ENCODE measurements at places on chromosomes 5 and 9. TPM values are rescaled to one million over a fixed set of nuclear protein-coding genes. Genes with fewer than 3 reads are reported as not detected.

TMEM215 gene
- polyA plus RNA-seq, result not detected

C5orf58 gene
- not detected for polyA plus RNA-seq

ZNF474 gene
- 0.05 TPM for polyA plus RNA-seq

TMEM8B gene
- 2.0 TPM for polyA plus RNA-seq

HSDL2 gene
- 27.6 TPM for polyA plus RNA-seq

FANCC gene
- polyA plus RNA-seq, result 4.8 TPM

MZB1 gene
- polyA plus RNA-seq, result 0.13 TPM

AFAP1L1 gene
- polyA plus RNA-seq, result 4.6 TPM

STK32A gene
- polyA plus RNA-seq, result not detected

OR2Y1 gene
- not detected for polyA plus RNA-seq

- H3K36me3 ChIP-seq, result no peaks in the 10 kb centered on the region
- no peak overlapping the region for H3K27ac ChIP-seq
- no peak for DNase-seq
- peaks cover 86% of the 10 kb centered on the region for H3K27me3 ChIP-seq
Observed at GRCh38 chr5:1006656-1007071, 1.9 kb upstream of the NKD2 start.

DNA sequence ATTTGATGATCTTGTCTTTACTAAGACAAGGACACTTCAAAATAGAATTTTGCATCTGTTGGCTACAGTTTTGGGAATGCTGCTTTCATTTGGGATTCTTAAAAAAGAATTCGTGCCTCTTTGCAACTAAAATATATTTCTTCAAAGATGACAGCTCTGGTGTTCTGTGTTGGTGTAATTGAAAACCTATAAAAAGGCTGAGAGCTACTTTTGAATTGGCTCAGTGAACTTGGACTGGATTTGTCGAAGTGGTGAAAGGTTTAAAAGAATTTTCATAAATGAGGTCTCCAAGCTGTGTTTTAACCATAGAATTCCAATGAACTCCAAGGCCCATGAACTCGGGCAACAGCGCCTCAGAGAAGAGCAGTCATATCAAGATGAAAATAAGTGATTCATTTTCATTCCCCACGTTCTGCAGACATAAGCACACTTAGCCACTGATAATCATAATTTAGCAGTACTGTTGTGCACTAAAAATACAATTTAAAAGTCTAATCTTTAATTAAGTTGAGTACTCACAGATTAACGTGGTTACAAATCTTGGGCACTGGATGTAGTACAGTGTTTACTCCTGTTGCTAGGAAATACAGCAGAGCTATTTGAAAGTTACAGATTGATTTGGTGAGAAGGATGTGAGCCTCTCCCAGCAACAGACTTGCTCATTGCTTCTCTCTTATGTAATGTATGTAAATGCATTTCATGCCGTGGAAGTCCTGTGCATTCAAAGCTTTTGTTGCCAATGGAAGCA is 10.9 kb downstream of the SNCAIP start:
- H3K27me3 ChIP-seq, result no peaks in the 10 kb centered on the region
- no peak for DNase-seq
- no peaks in the 10 kb centered on the region for H3K36me3 ChIP-seq
- no peaks in the 10 kb centered on the region for H3K4me1 ChIP-seq

GRCh38 chr9:128703616-128704355 is 1.5 kb downstream of the PKN3 start:
- no peaks in the 10 kb centered on the region for H3K36me3 ChIP-seq
- no peak overlapping the region for H3K27ac ChIP-seq
- H3K4me1 ChIP-seq, result no peaks in the 10 kb centered on the region
- DNase-seq, result no peak
- no peak overlapping the region for H3K4me3 ChIP-seq
- H3K27me3 ChIP-seq, result no peaks in the 10 kb centered on the region

DNA sequence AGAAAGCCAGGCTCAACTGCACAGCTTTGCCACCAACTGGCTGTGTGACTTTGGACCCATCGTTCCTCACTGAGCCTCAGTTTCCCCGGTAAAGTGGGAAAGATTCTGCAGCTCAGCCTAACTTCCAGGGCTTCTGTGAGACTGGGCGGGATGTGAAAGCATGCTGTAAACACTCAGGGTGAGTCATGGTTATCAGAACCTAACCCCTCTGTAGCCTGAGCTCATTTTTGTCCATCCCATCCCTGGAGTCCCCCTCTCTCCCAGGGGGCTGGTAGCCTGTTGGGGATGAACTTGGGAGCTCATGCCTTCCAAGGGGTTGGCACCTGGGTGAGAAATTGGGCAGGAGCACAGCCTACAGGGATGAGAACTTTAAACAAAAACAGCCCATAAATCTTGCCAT is 2.3 kb downstream of the CCDC69 start:
- no peak overlapping the region for H3K27ac ChIP-seq
- peaks cover 4% of the 10 kb centered on the region for H3K4me1 ChIP-seq
- H3K36me3 ChIP-seq, result no peaks in the 10 kb centered on the region

GRCh38 chr5:103706939-103707682 is 144.5 kb upstream of the NUDT12 start:
- H3K27me3 ChIP-seq, result no peaks in the 10 kb centered on the region
- DNase-seq, result no peak
- H3K4me3 ChIP-seq, result no peak overlapping the region
- peaks cover 9% of the 10 kb centered on the region for H3K4me1 ChIP-seq
- no peak overlapping the region for H3K27ac ChIP-seq

- DNase-seq, result no peak
- H3K36me3 ChIP-seq, result no peaks in the 10 kb centered on the region
- H3K27me3 ChIP-seq, result no peaks in the 10 kb centered on the region
- H3K27ac ChIP-seq, result no peak overlapping the region
Observed at GRCh38 chr5:179467441-179467840, 82.9 kb upstream of the RUFY1 start.

GRCh38 chr5:152221721-152222629 is 183.1 kb downstream of the NMUR2 start:
- H3K36me3 ChIP-seq, result no peaks in the 10 kb centered on the region
- no peak overlapping the region for H3K4me3 ChIP-seq
- no peaks in the 10 kb centered on the region for H3K4me1 ChIP-seq
- no peak for DNase-seq
- no peak overlapping the region for H3K27ac ChIP-seq

- no peaks in the 10 kb centered on the region for H3K27me3 ChIP-seq
- DNase-seq, result no peak
- H3K27ac ChIP-seq, result no peak overlapping the region
Observed at GRCh38 chr9:3962496-3962895, 337.4 kb downstream of the GLIS3 start.

DNA sequence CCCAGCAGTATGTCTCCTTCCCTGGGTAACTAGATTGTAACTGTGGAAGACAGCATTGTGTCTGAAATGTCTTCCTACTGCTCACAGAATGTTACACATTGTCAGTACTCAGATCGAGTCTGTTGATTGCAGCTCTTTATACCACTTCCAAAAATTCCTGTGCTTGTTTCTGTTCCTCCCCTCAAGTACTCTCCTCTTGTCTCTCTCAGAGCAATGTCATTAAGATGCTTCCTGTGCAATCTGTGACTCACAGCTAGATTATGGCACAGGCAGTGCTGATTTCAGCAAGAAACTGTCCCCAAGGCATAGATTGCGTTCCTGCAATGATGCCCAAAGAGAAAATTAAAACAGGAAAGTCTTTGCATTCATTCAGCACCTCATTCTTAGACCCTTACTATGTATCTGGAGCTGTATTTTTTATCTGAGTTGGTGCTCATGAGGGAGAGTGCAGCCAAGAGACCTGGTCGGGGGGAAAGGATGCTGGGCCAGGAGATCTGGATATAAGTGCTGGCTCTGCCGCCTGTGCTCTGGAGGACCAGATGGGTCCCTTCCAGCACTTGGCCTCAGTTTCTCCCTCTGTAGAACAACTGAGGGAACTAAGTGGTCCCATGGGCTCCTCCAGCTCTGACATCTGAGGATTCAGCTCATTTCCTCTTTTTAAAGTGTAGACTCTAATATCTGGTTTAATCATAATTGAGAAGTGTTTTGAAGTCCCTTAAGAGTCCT is 40.8 kb upstream of the GNPDA1 start:
- peaks cover 26% of the 10 kb centered on the region for H3K4me1 ChIP-seq
- no peak overlapping the region for H3K4me3 ChIP-seq
- no peaks in the 10 kb centered on the region for H3K36me3 ChIP-seq
- H3K27me3 ChIP-seq, result no peaks in the 10 kb centered on the region
- DNase-seq, result no peak

GRCh38 chr9:14640294-14640693 is 52.9 kb downstream of the ZDHHC21 start:
- no peaks in the 10 kb centered on the region for H3K36me3 ChIP-seq
- H3K27ac ChIP-seq, result no peak overlapping the region
- H3K4me1 ChIP-seq, result no peaks in the 10 kb centered on the region
- H3K27me3 ChIP-seq, result no peaks in the 10 kb centered on the region

GRCh38 chr5:171617817-171618591 is 167.6 kb upstream of the SMIM23 start:
- no peak overlapping the region for H3K27ac ChIP-seq
- no peaks in the 10 kb centered on the region for H3K36me3 ChIP-seq

DNA sequence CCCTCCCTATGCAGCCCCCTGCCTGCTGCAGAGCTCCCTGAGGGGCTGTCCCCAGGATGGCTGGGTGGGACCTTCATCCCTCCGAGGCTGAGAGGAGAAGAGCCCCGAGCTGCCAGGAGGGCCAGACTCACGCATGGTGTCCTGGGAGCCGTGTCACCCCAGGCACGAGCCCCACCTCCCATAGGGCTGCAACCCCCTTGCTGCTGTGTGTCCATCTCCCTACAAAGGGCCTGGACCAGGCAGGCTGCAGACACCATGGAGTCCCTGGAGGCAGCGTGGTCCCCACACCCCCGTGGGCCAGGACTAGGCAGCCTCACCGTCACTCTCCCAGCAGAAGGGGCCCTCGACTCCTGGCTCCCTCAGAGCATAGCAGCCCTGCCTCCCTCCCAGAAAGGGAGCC is 11.2 kb upstream of the SEC16A start:
- H3K27me3 ChIP-seq, result no peaks in the 10 kb centered on the region
- H3K4me3 ChIP-seq, result no peak overlapping the region
- peaks cover 27% of the 10 kb centered on the region for H3K36me3 ChIP-seq

- no peak overlapping the region for H3K4me3 ChIP-seq
- no peaks in the 10 kb centered on the region for H3K36me3 ChIP-seq
- no peaks in the 10 kb centered on the region for H3K4me1 ChIP-seq
- no peak overlapping the region for H3K27ac ChIP-seq
- no peak for DNase-seq
- no peaks in the 10 kb centered on the region for H3K27me3 ChIP-seq
Observed at GRCh38 chr9:95653246-95653645, 136.5 kb upstream of the PTCH1 start.

GRCh38 chr5:146426853-146427618 is 20.1 kb upstream of the TCERG1 start:
- no peaks in the 10 kb centered on the region for H3K27me3 ChIP-seq
- no peak overlapping the region for H3K27ac ChIP-seq
- H3K36me3 ChIP-seq, result no peaks in the 10 kb centered on the region
- H3K4me1 ChIP-seq, result peaks cover 18% of the 10 kb centered on the region
- DNase-seq, result no peak
- no peak overlapping the region for H3K4me3 ChIP-seq

- DNase-seq, result no peak
- H3K4me3 ChIP-seq, result no peak overlapping the region
- H3K36me3 ChIP-seq, result peaks cover 68% of the 10 kb centered on the region
- no peaks in the 10 kb centered on the region for H3K27me3 ChIP-seq
- peak overlapping the region; percentile 25 for H3K27ac ChIP-seq
Observed at GRCh38 chr5:151509231-151509630, 61.8 kb downstream of the SLC36A1 start.

DNA sequence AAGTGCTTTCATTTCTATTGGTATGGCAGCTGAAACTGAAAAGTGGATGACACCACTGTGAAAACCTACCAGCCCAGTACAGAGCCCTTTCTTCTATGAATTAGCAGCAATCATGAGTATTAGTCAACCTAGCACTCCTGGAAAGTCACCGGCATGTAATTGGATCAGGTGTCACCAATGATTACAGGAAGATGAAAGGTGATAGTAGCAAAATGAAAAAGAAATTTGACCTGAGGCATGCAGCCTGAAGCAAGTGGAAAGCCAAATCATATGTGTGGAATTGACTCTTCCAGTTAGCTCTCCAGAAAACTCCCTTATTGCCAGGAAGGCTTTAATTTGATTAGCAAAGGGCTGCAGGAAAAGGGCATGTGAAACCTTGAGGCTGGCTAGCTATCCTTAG is 81.2 kb upstream of the NAA35 start:
- no peaks in the 10 kb centered on the region for H3K36me3 ChIP-seq
- no peak overlapping the region for H3K27ac ChIP-seq
- no peaks in the 10 kb centered on the region for H3K4me1 ChIP-seq
- H3K27me3 ChIP-seq, result no peaks in the 10 kb centered on the region

DNA sequence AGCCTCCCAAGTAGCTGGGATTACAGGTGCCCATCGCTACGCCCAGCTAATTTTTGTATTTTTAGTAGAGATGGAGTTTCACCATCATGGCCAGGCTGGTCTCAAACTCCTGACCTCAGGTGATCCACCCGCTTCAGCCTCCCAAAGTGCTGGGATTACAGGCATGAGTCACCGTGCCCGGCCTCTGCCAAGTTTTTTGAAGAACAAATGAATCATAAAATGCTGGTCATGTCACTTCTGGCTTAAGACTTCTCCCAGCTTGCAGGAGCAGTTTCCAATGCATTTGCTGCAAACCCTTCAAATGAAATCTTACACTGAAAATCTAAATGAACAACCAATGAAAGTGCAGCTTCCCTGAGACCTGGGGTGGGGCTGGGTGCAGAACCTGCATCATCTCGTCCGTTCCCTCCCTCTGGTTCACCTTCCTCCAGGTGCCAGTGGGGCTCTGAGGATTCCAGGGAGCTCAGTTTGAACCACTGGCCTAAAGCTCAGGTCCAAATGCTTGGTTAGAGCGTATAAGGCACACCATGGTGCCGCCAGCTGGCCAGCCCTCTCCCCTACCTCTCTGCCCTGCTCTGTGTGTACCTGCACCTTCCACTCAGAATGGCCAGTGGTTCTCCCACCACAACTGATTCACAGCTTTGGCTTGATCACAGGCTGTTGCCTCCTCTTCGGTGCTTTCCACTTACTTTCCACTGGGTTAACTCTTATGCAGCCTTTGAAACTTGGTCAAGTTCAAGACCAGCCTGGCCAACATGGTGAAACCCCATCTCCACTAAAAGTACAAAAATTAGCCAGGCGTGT is 39.8 kb upstream of the FUBP3 start:
- no peaks in the 10 kb centered on the region for H3K36me3 ChIP-seq
- DNase-seq, result peak; percentile 79
- peaks cover 49% of the 10 kb centered on the region for H3K4me1 ChIP-seq
- H3K4me3 ChIP-seq, result no peak overlapping the region

GRCh38 chr9:71801826-71802225 is 33.5 kb upstream of the CEMIP2 start:
- no peak for DNase-seq
- H3K4me1 ChIP-seq, result peaks cover under 1% of the 10 kb centered on the region
- no peaks in the 10 kb centered on the region for H3K36me3 ChIP-seq
- no peaks in the 10 kb centered on the region for H3K27me3 ChIP-seq

- H3K4me3 ChIP-seq, result no peak overlapping the region
- no peak for DNase-seq
- no peaks in the 10 kb centered on the region for H3K4me1 ChIP-seq
- H3K36me3 ChIP-seq, result no peaks in the 10 kb centered on the region
- no peaks in the 10 kb centered on the region for H3K27me3 ChIP-seq
Observed at GRCh38 chr9:123312306-123312877, 43.6 kb upstream of the CRB2 start.

GRCh38 chr9:124442379-124442778 is 7.9 kb upstream of the ADGRD2 start:
- no peaks in the 10 kb centered on the region for H3K27me3 ChIP-seq
- no peak for DNase-seq

GRCh38 chr5:32003981-32004380 is 170.1 kb downstream of the GOLPH3 start:
- peaks cover 6% of the 10 kb centered on the region for H3K36me3 ChIP-seq
- H3K27ac ChIP-seq, result no peak overlapping the region
- DNase-seq, result no peak
- H3K27me3 ChIP-seq, result no peaks in the 10 kb centered on the region
- no peak overlapping the region for H3K4me3 ChIP-seq

- no peaks in the 10 kb centered on the region for H3K27me3 ChIP-seq
- no peak for DNase-seq
- no peak overlapping the region for H3K4me3 ChIP-seq
- H3K27ac ChIP-seq, result no peak overlapping the region
- H3K4me1 ChIP-seq, result no peaks in the 10 kb centered on the region
Observed at GRCh38 chr9:19085295-19085694, 17.4 kb downstream of the HAUS6 start.

All from keratinocyte (primary cell).